Naive B cell (primary cell): ENCODE measurements at places on chromosomes 6 and 20.

DNA sequence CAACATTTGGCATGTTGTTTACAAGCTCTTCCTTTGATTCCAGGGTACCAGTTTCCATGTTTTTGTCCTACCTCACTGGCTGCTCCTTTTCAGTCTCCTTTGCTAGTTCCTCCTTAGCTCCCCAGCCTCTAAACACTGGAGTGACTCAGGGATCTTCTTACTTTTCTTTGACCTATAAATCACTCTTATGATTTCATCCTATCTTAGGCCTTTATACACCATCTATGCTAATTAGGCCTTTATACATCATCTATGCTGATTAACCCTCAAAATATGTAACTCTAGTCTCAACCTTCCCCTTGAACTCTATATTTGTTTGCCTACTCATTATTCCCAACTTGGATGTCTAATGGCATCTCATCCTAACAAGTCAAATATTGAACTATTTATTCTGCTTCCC, 9.5 kb downstream of the TMEM30A start:
- peak overlapping the region; percentile 4 for H3K27ac ChIP-seq
- no peaks in the 10 kb centered on the region for H3K27me3 ChIP-seq
- H3K4me1 ChIP-seq, result peaks cover 63% of the 10 kb centered on the region
- no peak overlapping the region for H3K4me3 ChIP-seq
- no peaks in the 10 kb centered on the region for H3K36me3 ChIP-seq

- peaks cover 6% of the 10 kb centered on the region for H3K4me1 ChIP-seq
- no peaks in the 10 kb centered on the region for H3K36me3 ChIP-seq
- H3K27ac ChIP-seq, result no peak overlapping the region
- H3K27me3 ChIP-seq, result no peaks in the 10 kb centered on the region
These were observed 140.4 kb downstream of the ERMARD start for GRCh38 chr6:169891846-169892245.

DNA sequence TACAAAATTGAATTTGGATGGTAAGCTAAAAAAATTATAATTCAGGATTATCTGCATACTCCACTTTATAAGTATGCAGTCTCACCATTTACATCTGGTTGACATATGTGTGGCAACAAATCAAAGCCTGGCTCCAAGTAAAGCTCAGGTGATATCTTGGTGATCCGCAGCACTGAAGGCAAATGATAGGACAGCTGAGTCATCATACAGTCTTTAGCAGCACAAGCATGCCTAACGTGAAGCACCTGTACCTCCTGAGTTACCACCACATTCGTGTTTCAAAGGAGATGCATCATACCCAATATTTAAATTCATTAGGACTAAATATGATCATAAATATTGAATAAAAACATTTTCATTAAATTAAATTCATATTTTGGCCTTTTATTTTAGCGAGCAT, 11.8 kb upstream of the STX11 start:
- H3K36me3 ChIP-seq, result no peaks in the 10 kb centered on the region
- H3K27me3 ChIP-seq, result peaks cover 2% of the 10 kb centered on the region
- DNase-seq, result no peak
- H3K4me1 ChIP-seq, result no peaks in the 10 kb centered on the region

DNA sequence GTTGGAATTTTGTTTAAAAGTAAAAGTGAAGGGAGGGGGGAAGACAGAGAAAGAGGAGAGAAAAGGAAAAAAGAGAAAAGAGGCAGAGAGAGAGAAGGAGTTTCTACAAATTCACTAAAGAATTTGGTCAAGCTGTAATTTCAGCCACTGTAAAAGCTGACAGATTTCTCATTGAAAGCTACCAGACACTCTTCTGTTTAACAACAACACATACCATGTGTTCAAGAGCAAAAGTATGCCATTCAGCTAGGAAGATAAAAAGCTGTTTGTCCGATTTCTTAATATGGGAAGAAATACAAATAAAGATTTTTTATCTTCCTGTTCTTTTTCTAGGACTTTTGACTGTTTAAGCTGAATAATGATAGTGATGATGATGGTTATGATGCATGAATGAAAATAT, 204.8 kb upstream of the RSPO3 start:
- H3K4me1 ChIP-seq, result no peaks in the 10 kb centered on the region
- no peak overlapping the region for H3K4me3 ChIP-seq
- no peaks in the 10 kb centered on the region for H3K27me3 ChIP-seq
- no peak overlapping the region for H3K27ac ChIP-seq
- no peak for DNase-seq

DNA sequence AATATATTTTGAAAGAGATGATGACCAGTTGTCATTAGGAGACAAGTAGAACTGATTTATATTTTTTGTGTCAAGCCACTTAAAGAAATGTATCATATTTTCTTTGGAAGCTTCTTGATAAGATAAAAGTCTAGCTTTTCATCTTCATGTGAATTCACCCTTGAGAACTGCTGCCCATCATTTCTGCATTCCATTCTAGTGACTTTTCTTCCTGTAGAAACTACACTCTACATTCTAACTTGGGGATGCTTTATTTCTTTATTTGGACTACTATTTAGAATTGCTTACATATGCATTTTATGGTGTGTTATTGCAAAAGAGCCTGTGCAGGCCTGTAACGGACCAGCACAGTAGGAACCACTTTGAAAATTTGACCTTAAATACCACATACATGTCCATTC, 335.0 kb upstream of the KCNQ5 start:
- no peak overlapping the region for H3K27ac ChIP-seq
- no peak overlapping the region for H3K4me3 ChIP-seq
- no peak for DNase-seq

GRCh38 chr6:133871131-133871530, 17.8 kb upstream of the TCF21 start:
- peaks cover 39% of the 10 kb centered on the region for H3K27me3 ChIP-seq
- H3K27ac ChIP-seq, result no peak overlapping the region
- H3K4me1 ChIP-seq, result no peaks in the 10 kb centered on the region
- H3K36me3 ChIP-seq, result no peaks in the 10 kb centered on the region

GRCh38 chr6:156699017-156699421, 78.2 kb upstream of the ARID1B start:
- no peak for DNase-seq
- H3K4me3 ChIP-seq, result peak overlapping the region; percentile 83
- no peaks in the 10 kb centered on the region for H3K27me3 ChIP-seq
- peak overlapping the region; percentile 83 for H3K27ac ChIP-seq

DNA sequence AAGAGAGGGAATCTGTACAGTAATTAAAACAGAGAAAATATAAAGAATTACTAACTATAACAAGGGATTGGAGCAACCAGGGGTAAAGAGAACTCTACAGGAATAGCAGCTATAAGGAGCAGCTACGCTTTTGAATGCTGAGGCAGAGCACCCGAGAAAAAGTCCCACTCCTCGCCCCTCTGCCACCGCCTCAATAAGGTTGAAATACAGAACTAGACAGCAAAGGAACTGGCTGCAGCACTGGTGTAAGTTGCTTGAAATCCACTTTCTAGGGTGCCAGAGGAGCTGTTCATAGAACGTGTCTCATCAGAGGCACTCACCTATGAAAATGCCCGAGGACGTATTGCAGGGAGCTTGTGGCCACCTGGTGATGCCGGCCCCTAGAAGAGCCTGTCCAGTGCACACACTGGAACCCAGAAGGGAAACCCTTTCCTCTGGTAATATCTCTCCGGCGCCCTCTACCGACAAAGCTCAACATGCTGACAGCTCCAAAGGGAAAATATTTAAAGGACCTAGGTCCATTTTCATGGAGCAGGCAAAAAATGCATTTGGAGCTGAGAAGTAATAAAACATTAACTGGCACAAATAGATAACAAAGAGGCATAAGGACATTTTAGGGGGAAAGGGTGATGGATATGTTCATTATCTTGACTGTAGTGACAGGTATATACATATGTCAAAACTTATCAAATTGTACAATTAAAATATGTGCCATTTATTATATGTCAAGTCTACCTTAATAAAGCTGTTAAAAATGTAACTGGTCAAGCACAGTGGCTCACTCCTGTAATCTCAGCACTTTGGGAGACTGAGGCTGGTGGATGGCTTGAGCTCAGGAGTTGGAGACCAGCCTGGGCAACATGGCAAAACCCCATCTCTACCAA, 137.4 kb upstream of the HDAC2 start:
- H3K4me1 ChIP-seq, result no peaks in the 10 kb centered on the region
- H3K4me3 ChIP-seq, result no peak overlapping the region
- peaks cover 10% of the 10 kb centered on the region for H3K27me3 ChIP-seq
- DNase-seq, result no peak
